Peyer's patch (tissue), 4 donors: ENCODE measurements at places on chromosomes 16 and 17. TPM values are rescaled to one million over a fixed set of nuclear protein-coding genes. Genes with fewer than 3 reads are reported as not detected.

The HS3ST3A1 gene
- not detected for total RNA-seq

The CD300H gene
- total RNA-seq, result not detected

DNA sequence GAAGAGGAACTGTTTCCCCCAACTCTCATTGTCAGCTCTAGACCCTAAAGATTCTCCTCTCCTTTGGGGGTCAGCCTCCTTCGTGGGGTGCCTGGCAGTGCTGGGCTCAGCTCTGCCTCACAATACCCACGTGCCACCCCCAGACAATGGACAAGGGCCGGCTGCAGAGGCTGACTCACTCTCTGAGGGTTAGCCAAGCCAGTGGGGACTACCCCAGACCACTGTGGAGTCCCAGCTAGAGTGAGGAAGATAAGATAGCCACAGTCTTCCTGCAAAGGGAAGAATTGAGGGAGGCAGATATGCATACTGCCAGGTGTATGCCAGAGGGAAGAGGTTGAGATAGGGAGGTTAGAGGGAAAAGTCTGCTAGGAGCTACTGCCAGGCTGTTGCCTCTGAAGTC, 13.5 kb upstream of the MTMR4 start:
- DNase-seq, result no peak
- no peaks in the 10 kb centered on the region for H3K27me3 ChIP-seq
- no peaks in the 10 kb centered on the region for H3K4me1 ChIP-seq
- H3K4me3 ChIP-seq, result no peak overlapping the region
- no peaks in the 10 kb centered on the region for H3K36me3 ChIP-seq
- H3K27ac ChIP-seq, result peak overlapping the region; percentile 5

GRCh38 chr16:88377961-88378360, 4.8 kb upstream of the ZNF469 start:
- H3K4me1 ChIP-seq, result no peaks in the 10 kb centered on the region
- H3K27me3 ChIP-seq, result no peaks in the 10 kb centered on the region
- H3K36me3 ChIP-seq, result no peaks in the 10 kb centered on the region
- DNase-seq, result no peak

GRCh38 chr16:87436225-87437172, 44.4 kb downstream of the MAP1LC3B start:
- no peak overlapping the region for H3K4me3 ChIP-seq
- peak overlapping the region; percentile 33 for H3K27ac ChIP-seq
- H3K4me1 ChIP-seq, result no peaks in the 10 kb centered on the region
- DNase-seq, result no peak

GRCh38 chr16:24544640-24545039, 5.3 kb downstream of the RBBP6 start:
- peaks cover 8% of the 10 kb centered on the region for H3K4me1 ChIP-seq
- no peaks in the 10 kb centered on the region for H3K27me3 ChIP-seq
- no peak overlapping the region for H3K27ac ChIP-seq
- H3K36me3 ChIP-seq, result no peaks in the 10 kb centered on the region

The NUDT16L1 gene
- total RNA-seq, result 46.4 TPM

DNA sequence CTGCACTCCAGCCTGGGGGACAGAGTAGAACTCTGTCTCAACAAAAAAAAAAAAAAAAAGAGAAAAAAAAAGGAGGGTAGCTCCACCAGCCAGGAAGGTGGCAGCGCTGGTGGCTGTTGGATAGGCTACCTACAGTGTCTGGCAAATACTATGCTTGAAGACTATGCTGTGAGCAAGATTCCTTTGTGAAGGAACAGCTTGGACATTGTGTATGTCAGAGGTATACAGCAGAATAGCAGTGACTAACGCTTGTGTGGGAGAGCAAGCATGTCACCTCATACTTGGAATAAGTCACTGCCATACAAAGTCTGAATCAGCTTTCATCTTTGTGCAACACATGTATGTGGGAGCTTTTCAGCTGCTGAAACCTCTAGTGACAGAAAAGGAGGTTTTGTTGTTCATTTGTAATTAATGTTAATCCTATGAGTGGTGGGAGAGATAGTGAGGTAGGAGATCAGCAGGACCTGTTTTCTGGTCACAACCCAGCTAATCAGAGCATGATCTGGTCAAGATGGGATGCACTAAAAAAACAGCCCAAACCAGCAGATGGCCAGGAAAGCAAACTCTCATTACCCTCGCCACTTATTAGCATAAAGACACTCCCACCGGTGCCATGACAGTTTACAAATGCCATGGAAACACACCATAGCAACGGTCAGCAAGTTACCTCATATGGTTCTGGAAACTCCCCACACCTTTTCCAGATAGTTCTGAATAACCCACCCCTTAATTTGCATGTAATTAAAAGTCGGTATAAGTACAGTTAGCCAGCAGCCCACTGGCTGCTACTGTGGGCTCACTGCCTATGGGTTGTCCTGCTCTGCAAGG, 6.8 kb upstream of the ITGAD start:
- H3K36me3 ChIP-seq, result no peaks in the 10 kb centered on the region
- no peak for DNase-seq
- H3K4me1 ChIP-seq, result peaks cover 9% of the 10 kb centered on the region

The DOC2A gene
- not detected for total RNA-seq

- DNase-seq, result no peak
- H3K4me3 ChIP-seq, result no peak overlapping the region
- no peaks in the 10 kb centered on the region for H3K27me3 ChIP-seq
- no peak overlapping the region for H3K27ac ChIP-seq
- peaks cover 6% of the 10 kb centered on the region for H3K4me1 ChIP-seq
Observed at GRCh38 chr17:6648181-6648580, 3.2 kb downstream of the MED31 start.

- no peaks in the 10 kb centered on the region for H3K36me3 ChIP-seq
- no peaks in the 10 kb centered on the region for H3K4me1 ChIP-seq
- peak overlapping the region; percentile 3 for H3K27ac ChIP-seq
- H3K4me3 ChIP-seq, result peak overlapping the region; percentile 25
- DNase-seq, result peak; percentile 61
Observed at GRCh38 chr16:56279132-56279531, 87.8 kb downstream of the GNAO1 start.

GRCh38 chr17:4998027-4998731, 429 bp downstream of the KIF1C start:
- H3K27me3 ChIP-seq, result no peaks in the 10 kb centered on the region
- peak overlapping the region; percentile 88 for H3K27ac ChIP-seq
- no peak for DNase-seq
- H3K4me3 ChIP-seq, result peak overlapping the region; percentile 93
- peaks cover 29% of the 10 kb centered on the region for H3K36me3 ChIP-seq

GRCh38 chr16:9257843-9258242, 166.4 kb downstream of the HAPSTR1 start:
- no peak for DNase-seq
- H3K4me3 ChIP-seq, result no peak overlapping the region
- peaks cover 6% of the 10 kb centered on the region for H3K4me1 ChIP-seq
- H3K27me3 ChIP-seq, result no peaks in the 10 kb centered on the region

The ETV4 gene
- total RNA-seq, result 3.0 TPM

- no peak overlapping the region for H3K27ac ChIP-seq
- no peak overlapping the region for H3K4me3 ChIP-seq
- H3K36me3 ChIP-seq, result no peaks in the 10 kb centered on the region
- peaks cover 61% of the 10 kb centered on the region for H3K4me1 ChIP-seq
- no peaks in the 10 kb centered on the region for H3K27me3 ChIP-seq
Observed at GRCh38 chr17:57939797-57940196, 15.4 kb downstream of the CUEDC1 start.

- DNase-seq, result no peak
- H3K27me3 ChIP-seq, result no peaks in the 10 kb centered on the region
- H3K4me3 ChIP-seq, result no peak overlapping the region
- no peaks in the 10 kb centered on the region for H3K36me3 ChIP-seq
- H3K27ac ChIP-seq, result no peak overlapping the region
Observed at GRCh38 chr17:49990331-49990730, 4.7 kb downstream of the DLX3 start.

The LPCAT2 gene
- 8.6 TPM for total RNA-seq

The TRIM25 gene
- 136 TPM for total RNA-seq

GRCh38 chr16:66495440-66495839, 54.5 kb downstream of the TK2 start:
- no peak overlapping the region for H3K4me3 ChIP-seq
- no peak for DNase-seq
- H3K27ac ChIP-seq, result no peak overlapping the region

The KRT32 gene
- not detected for total RNA-seq

DNA sequence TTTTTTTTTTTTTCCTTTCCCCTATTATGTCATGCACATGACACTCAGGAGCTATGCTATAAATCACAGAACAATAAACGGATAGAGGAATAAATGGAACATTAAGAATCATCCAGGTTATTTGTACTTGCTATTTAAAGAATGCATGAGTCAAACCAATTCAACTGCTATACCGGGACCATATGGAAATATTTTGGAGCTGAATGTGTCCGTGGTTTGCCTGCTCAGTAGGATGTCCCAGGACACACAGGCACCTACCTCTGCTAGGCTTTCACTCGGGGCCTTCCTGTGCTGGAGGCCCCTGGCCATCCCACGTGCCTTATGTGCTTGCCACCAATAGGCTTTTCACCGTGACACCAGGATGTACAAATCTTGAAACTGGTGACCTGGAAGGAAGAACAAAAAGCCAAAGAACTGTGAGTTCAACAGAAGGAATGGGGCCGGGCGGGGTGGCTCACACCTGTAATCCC, 15.3 kb upstream of the SEC14L1 start:
- H3K27ac ChIP-seq, result no peak overlapping the region
- no peaks in the 10 kb centered on the region for H3K4me1 ChIP-seq

The SLFN13 gene
- 24.8 TPM for total RNA-seq

GRCh38 chr17:1484060-1484535, 8.4 kb downstream of the MYO1C start:
- H3K4me1 ChIP-seq, result no peaks in the 10 kb centered on the region
- no peaks in the 10 kb centered on the region for H3K36me3 ChIP-seq
- H3K27ac ChIP-seq, result peak overlapping the region; percentile 92
- H3K27me3 ChIP-seq, result no peaks in the 10 kb centered on the region
- no peak for DNase-seq
